ENCODE measurements at places on chromosomes 1 and 21. TPM values are rescaled to one million over a fixed set of nuclear protein-coding genes. Genes with fewer than 3 reads are reported as not detected.

The DNAJC28 gene
- total RNA-seq = 2.4 TPM

The FCGR1A gene
- total RNA-seq = not detected

GRCh38 chr1:63618011-63618410 lies 24.8 kb downstream of the PGM1 start:
- no peak for DNase-seq

DNA sequence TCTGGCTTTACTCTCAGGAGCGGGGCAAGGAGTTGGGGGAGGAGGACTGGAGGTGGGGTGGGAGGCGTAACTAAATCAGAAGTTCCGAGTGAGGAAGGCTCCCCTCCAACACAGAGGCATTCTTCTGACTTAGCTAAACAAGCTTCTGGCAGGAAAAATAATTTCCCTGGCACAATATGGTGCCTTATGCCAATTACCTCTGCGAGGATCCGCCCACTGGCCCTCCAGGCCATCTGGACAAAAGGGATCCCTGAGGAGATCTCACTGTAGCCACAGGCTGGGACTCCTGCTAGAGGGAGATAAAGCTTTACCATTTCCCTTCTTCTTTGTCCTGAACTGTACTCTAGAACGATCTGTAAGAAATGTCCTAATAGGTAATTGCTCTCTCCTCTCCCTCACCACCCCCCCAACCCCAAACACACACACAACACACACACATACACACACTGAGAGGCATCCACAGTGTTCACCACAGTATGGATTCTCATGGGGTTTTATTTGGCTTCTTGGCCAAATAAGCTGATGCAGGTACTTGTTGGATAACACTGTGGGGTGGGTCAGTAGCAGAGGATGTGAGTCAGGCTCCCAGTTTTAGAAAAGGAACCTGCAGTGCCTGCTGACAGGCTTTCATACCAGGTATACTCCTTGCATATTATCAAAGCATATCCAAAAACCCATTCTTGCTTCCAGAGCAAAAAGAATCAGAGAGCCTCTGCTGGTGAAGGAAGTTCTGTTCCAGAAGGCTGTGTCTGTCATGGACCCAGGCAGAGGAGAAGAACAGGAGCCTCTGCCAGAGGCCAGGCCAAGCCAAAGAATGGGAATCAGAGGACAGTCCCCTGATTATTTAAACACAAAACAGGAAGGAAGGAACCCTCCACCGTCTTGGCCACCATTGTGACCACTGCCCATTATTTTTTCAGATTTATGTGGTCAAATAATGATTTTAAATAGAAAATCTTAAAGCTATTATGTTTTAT lies 169.1 kb downstream of the C1orf21 start:
- no peak for DNase-seq

GRCh38 chr1:101547357-101547756 lies 310.5 kb downstream of the S1PR1 start:
- no peak for DNase-seq

- no peak for DNase-seq
Observed at GRCh38 chr1:248861616-248862015, 2.7 kb upstream of the ZNF692 start.

Data from chondrocyte (in vitro differentiated cells).